ENCODE measurements at places on chromosomes 12 and 14.

DNA sequence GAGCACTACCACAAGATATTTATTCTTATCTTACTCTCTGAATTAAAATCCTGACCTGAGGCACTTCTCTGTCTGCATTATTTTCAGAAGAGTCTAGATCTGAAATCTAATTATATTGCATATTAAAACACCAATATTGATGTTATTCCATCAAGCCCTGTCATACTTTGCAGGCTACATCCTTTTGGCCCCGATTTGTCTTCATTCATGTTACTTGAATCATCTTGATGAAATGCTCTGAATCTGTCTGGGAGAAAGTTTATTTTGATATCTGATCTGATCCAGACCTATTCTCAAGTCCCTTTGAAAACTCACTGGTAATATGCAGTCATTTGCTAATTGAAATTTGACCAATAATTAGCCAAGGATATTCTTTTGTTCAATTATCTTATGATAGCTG, 79.9 kb downstream of the BBS10 start:
- DNase-seq: no peak

DNA sequence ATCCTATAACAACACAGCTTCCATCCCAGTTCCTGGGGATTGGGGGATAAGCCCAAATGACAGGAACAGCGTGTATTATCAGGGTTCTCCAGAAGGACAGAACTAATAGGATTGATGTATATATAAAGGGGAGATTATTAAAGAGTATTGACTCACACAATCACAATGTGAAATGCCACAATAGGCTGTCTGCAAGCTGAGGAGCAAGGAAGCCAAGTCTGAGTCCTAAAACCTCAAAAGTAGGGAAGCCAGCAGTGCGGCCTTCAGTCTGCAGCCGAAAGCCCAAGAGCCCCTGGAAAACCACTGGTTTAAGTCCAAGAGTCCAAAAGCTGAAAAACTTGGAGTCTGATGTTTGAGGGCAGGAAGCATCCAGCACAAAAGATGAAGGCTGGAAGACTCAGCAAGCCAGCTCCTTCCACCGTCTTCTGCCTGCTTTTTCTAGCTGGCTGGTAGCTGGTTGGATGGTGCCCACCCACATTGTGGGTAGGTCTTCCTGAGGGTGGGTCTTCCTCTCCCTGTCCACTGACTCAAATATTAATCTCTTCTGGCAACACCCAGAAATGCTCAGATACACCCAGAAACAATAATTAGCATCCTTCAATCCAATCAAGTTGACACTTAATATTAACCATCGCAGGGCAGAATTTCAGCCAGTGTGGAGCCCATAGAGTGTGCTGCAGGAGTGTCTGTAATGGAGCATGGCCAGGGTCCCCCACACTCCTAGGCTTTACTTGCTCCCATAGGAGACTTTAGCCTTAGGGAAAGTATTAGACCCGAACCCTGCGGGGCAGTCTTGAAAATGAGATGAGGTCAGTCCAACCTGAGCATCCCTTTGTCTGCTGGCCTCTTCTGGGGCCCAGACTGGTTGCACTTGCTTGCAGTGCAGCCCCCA, 111.1 kb downstream of the SINHCAF start:
- no peak for DNase-seq

GRCh38 chr14:94769391-94770250, at the start of gene GSC:
TSS of gene GSC (minus strand) at chr14:94770113. CDS start at chr14:94770015, 98 bp downstream.
- DNase-seq: no peak

DNA sequence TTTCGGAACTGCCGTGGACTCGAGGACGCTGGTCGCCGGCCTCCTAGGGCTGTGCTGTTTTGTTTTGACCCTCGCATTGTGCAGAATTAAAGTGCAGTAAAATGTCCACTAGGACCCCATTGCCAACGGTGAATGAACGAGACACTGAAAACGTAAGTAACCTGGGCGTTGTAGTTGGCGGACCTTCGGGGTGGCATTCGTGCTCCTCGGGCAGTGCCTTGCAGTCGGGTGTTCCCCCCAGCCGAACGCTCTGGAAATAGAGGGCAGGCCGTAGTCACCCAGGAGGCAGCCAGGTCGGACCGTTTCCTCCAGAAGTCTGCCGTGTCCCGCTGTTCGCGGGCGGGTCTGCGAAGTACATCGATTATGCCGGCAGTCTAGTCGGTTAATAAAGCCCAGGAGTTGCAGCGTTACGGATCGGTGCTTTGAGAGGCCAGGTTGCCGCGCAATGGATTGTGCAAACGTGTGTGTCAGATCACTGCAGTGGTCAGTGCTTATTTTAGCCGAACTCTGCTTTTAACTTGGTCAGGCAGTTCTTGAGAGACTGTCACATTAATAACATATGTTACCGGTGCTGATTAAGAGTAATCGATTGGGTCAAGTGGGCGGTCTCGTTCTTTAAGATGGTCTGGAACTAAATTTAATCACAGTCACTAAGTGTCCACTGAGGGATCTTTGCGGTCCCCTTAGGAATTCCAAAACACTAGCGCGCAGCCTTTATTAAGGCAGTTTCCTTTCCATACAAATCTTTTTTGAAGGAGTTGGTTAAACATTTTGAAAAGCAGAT, 906 bp downstream of the MARK3 start:
- no peak for DNase-seq

GRCh38 chr12:121809712-121810116, 5.9 kb downstream of the SETD1B start:
- DNase-seq: no peak

DNA sequence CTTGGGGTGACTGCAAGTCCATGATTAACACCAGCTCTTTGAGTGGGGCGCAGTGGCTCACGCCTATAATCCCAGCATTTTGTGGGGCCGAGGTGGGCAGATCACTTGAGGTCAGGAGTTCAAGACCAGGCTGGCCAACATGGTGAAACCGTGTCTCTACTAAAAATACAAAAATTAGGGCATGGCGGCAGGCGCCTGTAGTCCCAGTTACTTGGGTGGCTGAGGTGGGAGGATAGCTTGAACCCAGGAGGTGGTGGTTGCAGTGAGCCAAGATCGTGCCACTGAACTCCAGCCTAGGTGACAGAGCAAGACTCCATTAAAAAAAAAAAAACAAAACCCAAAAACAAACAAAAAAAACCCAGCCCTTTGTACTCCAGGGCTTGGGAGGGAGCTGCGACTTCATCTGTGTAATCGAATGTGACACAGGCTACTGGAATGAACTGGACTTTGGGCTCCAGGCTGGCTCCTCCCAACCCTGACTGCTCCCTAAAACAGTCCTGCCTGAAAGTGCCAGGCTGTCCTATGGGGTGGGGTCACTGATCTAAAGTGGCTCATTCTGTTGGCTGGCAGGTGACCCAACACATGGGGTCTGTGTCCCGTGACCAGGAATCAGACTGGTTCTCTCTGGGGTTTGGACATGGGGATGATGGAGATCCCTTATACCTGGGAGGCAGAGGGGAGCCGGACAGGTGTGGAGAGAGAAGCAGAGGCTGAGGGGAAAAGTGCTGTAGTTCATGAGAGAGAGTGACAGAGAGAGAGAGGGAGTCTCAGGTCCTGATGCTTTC, 9.3 kb upstream of the C12orf43 start:
- no peak for DNase-seq

- DNase-seq: no peak
Observed at GRCh38 chr12:14099994-14100393, 118.6 kb upstream of the GRIN2B start.

- DNase-seq: no peak
Observed at GRCh38 chr12:92055877-92056276, 89.8 kb downstream of the BTG1 start.

DNA sequence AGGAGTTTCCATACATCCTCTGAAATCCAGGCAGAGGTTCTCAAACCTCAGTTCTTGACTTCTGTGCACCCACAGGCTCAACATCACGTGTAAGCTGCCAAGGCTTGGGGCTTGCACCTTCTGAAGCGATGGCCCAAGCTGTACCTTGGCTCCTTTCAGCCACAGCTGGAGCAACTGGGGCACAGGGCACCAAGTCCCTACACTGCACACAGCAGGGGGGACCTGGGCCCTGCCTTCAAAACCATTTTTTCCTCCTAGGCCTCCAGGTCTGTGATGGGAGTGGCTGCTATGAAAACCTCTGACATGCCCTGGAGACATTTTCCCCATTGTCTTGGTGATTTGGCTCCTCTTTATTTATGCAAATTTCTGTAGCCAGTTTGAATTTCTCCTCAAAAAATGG, 10.6 kb downstream of the AREL1 start:
- DNase-seq: no peak

GRCh38 chr14:103872481-103873113, 25.2 kb upstream of the PPP1R13B start:
- no peak for DNase-seq

DNA sequence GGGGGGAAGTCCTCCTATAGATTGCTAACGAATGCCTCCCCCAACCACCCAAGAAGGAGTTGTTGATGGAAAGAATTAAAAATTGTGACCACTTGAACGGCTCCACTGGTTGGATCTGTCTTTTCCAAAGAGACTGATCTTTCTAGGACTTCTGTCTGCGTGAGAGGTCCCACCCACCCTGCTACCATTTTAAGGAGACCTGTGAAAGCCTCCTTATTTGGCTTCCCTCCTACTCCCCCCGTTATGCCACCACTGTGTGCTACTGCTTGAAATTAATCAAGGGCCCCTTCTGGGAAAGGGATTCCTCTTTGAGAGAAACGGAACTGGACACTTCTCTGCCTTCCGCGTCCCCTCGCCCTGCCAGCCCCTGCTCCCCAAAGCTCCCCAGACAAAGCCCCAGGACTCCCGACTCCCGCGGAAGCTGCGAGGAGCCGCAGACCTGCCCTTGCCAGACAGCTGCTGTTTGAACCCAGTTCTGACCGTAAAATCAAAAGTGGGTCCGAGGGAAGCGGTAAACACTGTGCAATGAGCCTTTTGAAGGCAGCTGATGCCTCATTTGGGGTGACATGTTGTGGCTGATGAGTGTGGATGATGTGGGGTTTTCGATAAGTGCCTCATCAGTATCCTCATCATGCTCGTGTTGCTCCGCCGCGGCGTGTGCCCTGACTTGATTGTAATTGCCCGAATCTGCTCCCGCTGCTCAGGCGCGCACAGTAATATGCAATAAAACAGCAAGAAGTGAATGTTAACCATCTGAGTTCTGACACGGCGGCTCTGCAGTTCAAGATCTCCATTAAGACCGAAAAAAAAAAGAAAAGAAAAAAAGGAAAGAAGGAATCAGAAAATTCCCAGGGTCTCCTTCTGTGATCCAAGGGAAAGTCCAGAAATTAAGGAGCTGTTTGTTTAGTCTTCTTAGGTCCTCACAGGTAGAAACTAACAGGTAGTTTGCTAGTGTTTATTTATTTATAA, 48.2 kb downstream of the MBIP start:
- no peak for DNase-seq

DNA sequence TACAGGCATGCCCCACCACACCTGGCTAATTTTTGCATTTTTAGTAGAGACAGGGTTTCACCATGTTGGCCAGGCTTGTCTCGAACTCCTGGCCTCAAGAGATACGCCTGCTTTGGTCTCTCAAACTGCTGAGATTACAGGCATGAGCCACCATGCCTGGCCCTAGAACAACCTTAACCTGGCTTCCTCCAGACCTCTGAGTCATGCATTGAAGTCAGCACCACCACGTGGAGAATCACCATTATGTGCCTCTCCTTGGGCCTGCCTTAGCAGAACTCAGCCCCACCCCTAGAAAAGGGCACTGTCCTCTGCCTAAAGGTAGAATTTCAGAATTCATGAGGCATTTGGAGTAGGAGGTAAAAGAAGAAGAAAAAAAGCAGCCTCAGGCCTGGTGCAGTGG, 49.0 kb downstream of the LIMA1 start:
- no peak for DNase-seq

- DNase-seq: no peak
Observed at GRCh38 chr14:100122481-100123223, 36.8 kb downstream of the DEGS2 start.

DNA sequence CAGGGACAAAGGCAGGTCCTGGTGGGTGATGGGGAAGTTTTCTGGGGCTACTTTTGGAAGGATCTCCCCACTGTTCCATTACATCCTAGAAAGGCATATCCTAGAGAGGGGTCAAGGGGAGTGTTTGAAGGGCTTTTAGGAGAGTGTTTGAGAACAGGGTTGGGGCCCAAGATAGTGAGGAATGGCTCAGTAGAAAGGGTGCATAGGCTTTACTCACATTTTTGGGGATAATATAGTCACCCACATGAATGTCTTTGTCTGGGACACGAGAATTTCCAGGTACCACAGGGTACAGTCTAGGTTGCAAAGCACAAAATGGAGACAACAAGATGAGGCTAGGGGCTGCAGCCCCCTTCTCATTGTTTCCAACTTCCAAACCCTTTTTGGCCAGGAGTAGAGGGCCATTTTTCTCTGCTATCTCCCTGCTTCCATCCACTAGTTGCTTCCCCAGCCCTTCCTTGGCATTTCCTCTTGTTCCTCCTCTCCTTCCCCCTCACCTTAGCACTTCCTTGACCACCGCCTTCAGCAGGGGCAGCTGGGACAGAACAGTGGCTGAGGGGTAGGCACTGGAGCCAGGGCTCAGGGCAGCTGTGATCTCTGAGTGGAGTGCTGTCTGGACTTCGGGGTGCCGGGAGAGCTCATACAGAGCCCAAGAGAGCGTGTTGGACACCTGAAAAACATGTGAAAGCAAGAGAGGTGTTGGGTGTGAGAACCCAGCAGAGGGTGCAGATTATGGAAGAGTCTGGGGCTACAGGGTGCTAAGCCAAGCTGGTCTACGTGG, 2.8 kb downstream of the CYP27B1 start:
- DNase-seq: no peak

DNA sequence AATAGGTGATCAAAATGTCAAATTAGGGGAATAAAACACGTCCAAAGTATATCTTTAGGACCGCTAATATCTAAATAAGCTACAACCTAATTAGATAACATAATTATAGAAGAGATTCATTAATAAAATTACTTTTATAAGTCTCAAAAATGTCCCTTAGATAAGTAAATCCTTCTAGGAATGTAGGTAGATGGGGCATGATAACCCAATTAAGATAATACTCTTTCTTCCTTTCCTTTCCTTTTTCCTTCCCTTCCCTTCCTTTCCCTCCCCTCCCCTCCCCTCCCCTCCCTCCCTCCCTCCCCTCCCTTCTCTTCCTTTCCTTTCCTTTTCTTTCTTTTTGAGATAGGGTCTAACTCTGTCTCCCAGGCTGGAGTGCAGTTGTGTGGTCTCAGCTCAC, 11.0 kb upstream of the SLC2A3 start:
- DNase-seq: no peak

DNA sequence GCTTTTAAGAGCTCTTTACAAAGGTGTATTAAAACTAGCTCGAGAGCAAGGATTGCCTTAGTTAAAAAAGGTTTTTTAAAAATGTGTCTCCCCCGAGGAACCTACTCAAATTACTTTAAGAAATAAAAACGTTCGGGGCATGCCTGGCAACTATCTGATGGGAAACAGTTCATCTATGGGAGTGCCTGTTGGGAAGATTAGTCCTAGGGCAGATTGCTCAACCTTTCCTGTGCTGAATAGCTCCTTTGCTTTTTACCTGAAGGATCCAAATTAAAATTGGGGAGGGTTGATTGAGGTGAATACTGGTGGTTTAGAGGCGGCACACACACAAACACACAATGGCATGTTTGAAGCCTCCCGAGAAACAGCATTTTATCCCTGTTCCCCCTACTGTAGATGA, 541.4 kb upstream of the ATP2B1 start:
- no peak for DNase-seq

- DNase-seq: no peak
Observed at GRCh38 chr12:81010641-81011040, 67.2 kb upstream of the ACSS3 start.

GRCh38 chr14:52275372-52275771, 7.9 kb downstream of the PTGDR start:
- DNase-seq: no peak

Data from fibroblast of skin of left biceps (primary cell).